ENCODE measurements at places on chromosomes 7 and 10.

DNA sequence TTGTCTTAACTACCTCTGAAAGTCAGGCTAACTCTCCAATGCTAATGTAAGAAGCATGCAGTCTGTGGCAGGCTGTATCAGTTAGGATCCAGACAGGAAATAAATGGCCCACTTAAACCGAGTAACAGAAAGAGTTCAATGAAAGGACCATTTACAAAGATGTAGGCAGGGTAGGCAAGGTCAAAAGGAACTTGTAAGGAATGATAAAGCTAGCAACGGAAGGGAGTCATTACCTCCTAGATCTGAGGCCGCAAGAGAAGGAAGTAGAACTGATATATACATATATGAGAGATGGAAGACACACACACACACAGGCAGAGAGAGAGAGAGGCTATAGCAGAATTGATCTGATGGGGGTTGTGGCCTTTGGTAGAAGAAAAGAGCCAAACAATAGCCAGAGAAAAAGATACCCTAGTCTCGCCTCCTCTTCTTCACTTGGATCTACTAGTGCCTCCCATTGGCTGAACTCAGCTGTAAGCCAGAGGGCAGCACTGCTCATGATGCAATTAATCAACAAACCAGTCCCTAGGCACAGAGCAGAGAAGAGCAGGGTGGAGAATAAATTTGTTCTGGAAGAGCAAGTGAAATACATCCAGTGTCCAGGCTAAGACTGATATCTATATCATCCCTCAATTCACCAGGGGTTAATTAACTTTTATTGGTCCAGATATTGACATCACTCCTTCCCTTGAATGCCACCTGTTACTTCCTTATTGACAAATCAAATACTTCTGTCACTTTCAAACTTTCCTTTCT lies 91.2 kb downstream of the LSMEM1 start:
- DNase-seq: no peak

- DNase-seq: no peak
These were observed 546.8 kb downstream of the PHTF2 start for GRCh38 chr7:78345293-78345911.

GRCh38 chr10:70477661-70478162 lies 855 bp upstream of the PALD1 start:
- peak; percentile 70 for DNase-seq

DNA sequence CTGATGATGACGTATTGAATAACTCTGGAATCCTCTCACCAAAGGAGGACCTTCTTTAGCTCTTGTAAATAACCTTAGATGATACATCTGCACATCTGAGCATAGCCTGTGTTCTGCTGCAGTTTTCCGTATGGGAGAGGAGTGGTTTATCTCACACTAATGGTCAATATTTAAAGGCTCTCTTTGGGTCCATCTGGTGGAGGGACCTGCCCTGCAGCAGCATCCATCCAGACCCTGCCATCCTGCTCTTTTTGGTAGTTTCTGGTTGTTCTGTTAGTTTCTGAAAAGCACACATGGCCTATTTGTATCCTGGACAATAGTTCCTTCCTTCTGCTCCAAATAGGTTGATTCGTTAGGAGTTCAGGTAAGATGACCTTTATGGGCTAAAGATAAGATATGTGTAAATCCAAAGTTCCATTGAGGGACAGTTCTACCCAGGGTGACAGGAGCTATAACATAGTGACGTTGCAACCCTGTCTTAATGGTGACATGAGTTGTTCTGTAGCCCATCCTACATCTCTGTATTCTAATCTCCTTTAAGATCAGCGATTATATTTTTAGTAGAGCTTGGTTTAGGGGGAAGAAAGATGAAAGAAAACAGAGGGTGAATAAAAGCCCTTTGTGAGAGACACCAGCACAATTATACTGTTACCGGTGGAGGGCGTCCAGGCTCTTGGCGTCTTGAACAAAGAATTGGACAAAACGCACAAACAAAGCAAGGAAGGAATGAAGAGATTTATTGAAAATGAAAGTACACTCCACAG lies 60.0 kb upstream of the KLF14 start:
- DNase-seq: no peak

GRCh38 chr10:114655671-114656070 lies 2.4 kb downstream of the ABLIM1 start:
- no peak for DNase-seq

DNA sequence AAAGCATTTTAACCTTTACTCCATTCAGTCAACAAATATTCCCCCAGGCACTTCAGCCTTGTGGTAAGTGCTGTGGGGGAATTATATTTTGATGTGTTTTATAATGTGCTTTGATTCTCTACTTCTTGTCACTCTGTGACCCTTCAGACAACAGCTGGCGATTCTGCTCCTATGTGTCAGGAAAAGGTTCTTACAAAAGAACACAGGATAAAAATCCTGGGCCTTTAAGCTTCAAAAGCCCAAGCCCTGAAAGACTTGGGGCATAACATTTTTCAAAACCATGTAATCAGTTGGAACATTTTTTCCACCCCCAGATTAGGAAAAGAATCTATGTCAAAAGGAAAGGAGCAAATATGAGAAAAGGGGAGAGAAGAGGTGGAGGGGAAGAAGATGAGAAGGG lies 37.8 kb upstream of the LRRC17 start:
- no peak for DNase-seq

GRCh38 chr10:97937928-97938327 lies 88.3 kb downstream of the GOLGA7B start:
- DNase-seq: no peak

DNA sequence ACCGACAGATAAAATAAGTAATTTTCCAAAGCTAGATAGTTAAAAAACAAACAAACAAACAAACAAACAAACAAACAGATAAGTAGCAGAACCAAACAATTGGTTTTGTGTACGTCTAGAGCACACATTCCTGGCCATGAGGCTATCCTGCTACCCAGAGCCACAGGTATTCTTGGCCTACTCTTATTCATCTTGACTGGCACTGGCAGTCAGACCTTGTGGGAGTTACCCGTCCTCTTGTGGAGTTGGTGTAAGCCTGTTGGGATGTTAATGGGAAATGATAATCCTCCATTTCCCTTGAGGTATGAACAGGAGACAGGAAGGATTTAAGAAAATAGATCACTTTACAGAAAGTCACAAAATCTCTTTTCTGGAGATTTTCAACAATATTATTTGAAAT lies 142.4 kb upstream of the MEOX2 start:
- DNase-seq: no peak

- DNase-seq: no peak
These were observed 20.3 kb downstream of the ASB13 start for GRCh38 chr10:5645944-5646617.

DNA sequence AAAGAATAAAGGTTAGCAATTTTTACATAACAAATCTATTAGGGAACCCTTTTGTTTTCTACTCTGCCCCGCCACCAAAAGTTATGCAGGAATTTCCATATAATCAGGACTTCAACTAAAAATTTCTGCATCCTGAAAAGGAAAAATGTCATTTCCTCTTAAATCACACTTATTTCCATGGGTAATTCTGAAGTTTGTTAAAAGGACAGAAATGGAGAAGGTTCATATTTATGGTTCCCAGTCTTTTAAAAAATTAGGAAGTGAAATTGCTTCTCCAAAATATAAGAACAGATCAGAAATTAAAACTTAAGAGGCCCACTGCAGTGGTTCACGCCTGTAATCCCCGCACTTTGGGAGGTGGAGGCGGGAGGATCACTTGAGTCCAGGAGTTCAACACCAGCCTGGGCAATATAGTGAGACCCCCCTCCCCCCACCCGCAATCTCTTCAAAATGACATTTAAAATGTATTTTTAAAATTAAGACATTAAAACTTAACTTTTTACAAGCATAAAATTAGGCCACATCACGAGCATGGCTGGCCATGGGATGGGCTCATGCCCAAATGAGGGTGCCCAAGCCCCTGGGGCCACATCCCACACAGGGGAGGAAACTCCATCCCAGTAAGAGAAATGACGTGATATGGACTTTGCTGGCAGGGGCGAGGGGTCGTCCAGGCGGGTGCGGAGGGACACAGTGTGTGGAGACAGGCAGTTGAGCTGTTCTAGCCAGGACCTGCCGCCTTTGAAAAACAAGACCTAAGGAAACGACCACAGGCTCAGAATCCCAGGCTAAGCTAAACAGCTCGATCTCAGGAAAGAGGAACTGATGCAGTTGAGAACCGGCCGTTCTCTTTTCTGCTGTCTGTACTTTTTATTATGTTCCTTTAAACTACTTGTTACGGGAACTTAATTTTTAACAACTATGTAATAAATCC lies 51.3 kb upstream of the NFE2L3 start:
- no peak for DNase-seq

DNA sequence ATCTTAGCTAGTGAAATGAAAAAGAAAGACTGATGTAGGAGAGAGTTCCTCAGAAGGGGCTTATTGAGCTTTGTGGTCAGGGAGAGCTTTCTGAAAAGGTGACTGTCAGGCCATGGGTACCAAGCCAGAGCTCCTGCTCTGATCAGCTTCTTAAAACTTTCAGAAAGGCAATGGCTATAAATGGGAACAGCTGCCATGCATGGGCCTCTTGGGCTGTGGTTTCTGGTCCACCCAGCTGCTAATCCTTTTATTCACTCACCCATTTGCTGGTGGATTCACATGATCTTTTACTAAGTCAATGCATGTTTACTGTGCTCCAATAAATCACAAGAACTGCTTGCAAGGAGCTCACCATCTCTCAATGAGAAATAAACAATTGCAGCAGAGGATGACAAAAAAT lies 60.1 kb upstream of the ZPBP start:
- no peak for DNase-seq

GRCh38 chr7:151777908-151778670 lies 98.8 kb downstream of the PRKAG2 start:
- DNase-seq: no peak

- DNase-seq: no peak
These were observed 26.7 kb downstream of the SH3PXD2A start for GRCh38 chr10:103828587-103829197.

- no peak for DNase-seq
These were observed 1078.1 kb downstream of the SORCS1 start for GRCh38 chr10:106086391-106086790.

GRCh38 chr10:127020260-127020659 lies 115.0 kb downstream of the DOCK1 start:
- no peak for DNase-seq

GRCh38 chr10:17683541-17683940 lies 39.6 kb downstream of the STAM start:
- DNase-seq: no peak

- DNase-seq: no peak
These were observed 61.9 kb upstream of the CACUL1 start for GRCh38 chr10:118816471-118817168.

DNA sequence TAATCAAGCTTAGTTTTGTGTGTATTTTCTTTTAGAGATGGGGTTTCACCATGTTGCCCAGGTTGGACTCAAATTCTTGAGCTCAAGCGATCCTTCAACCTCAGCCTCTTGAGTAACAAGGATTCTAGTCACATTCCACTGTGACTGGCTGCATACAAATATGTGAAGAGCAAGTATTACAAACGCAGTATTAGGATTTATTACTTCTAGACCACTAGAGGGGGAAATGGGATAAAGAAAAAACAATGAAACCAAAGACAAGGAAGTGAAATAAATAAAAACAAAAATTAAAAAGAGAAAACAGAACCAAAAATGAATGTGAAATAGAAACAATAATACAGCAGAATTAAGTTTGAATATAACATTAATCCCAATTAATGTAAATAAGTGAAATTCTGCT lies 308.7 kb downstream of the ANKRD30A start:
- no peak for DNase-seq

DNA sequence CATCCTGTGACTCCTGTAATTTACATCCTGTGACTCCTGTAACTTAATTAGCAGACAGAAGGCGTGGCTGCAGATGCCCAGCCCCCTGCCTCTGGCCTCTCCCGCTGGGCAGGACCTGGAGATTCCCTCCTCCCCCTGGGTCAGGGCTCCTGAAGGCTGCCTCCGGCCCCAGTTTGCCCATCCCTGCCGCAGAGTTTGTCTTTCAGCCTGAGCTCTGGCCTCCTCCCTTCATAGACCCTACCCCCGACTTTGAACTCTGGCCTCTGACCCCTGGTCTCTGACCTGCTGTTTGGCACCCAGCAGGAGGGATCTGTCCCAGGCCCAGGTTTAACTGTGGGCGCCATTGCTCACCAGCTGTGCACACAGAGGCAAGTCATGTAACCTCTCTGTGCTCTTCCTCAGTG lies 45.6 kb downstream of the ELFN1 start:
- no peak for DNase-seq

Data from stimulated activated naive CD4-positive, alpha-beta T cell (primary cell).